ENCODE measurements at places on chromosomes 3 and 15.
A peak's percentile ranks its signal among the peaks of the same experiment; 100 is the strongest.

GRCh38 chr15:62456011-62456920, 291.2 kb upstream of the C2CD4B start:
- no peak for DNase-seq

- DNase-seq, result no peak
These were observed 44.8 kb upstream of the HACD2 start for GRCh38 chr3:123629747-123630047.

DNA sequence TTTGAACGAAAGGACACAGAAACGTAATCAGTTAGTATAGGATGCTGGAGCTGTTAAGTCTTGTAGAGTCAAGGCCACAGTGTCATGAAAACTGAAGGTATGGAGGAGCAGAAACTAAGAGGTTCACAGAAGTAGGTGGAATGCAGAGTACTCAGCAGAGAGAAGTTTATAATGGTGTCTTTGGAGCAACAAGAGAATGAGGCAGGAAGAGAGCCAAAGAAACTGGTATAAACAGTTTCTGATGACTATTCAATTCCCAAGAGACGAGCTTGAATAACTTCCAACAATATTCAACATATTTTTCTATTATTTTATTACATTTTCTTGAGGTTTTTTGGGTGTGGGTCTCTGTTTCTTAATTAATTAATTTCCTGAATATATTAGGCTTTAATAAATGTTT, 29.6 kb downstream of the GALK2 start:
- DNase-seq, result no peak

DNA sequence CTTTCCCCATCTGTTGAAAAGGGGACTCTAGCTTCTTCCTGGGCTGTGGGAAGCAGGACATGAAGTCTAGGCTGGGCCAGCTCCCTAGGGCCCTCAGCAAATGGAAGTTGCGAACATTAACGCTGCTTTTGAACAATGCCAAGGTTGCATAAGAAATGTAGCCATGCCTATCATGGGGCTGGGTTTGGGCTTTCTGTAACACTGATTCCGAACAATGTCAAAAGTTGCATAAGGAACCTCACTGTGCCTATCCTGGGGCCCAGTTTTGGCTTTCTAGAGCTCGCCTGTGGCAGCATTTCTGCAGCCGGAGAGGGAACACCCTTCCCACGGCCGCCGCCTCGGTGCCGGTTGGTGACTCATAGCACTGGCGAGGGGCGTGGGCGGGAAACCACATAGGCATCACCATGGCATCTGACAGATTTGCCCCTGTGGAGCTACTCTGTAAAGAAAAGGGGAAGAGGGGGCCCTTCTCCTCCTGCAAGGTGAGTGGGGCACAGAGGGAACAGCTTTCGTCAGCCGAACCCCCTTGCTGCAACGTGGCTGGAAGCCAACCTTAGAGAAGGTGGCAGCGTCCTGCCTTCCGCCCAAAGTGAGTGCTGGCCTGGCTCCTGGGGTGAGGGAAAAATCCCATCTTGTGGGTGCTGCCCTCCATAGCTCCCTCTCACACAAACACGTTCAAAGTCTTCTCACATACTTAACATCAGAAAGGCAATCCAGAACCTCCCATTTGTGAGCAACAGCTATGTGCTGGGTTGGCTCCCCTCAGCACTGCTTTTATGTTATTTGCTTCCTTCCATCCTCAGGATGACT, 46.6 kb upstream of the ATP2B2 start:
- peak; percentile 16 for DNase-seq

DNA sequence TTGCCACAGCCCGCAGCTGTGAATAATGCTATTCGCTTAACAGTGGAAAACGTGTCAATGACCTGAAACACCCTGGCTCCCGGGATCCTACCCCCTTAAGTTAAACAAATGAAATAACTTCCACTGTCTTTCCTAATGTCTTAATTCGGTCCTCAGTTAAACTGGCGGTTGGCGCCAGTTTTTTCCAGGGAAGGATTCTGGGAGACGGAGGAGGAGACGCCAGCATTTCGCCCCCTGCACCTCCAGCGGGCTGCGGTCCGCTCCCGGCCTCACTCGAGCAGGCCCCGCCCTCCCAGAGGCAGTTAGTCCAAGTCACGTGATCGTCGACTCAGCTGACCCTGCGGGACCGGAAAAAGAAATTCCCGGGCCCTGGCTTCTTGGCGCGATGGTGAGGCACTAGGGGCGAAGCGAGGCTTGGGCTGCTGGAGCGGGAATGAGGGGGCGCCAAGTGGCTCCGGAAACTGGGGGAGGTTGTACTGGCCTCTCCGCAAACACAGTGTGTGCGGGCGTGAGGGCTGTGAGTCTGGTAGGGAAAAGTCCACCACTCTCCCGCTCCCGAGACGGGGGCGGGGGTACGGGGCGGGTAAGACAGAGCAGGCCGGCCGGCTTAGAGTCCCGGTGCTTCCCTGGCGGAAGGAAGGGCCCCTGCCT, at the start of gene COMMD4:
TSS of gene COMMD4 (plus strand) at position 359 of the 651 bp plus-strand sequence. CDS start at position 386, 27 bp downstream.
- DNase-seq, result peak; percentile 69
